MCF 10A (cell line): ENCODE measurements at places on chromosomes 1 and 21. TPM values are rescaled to one million over a fixed set of nuclear protein-coding genes. Genes with fewer than 3 reads are reported as not detected.

- H3K27ac ChIP-seq, result no peak overlapping the region
- no peaks in the 10 kb centered on the region for H3K36me3 ChIP-seq
- H3K4me3 ChIP-seq, result no peak overlapping the region
Measured at GRCh38 chr1:110135666-110136065, 14.6 kb upstream of the SLC6A17 start.

DNA sequence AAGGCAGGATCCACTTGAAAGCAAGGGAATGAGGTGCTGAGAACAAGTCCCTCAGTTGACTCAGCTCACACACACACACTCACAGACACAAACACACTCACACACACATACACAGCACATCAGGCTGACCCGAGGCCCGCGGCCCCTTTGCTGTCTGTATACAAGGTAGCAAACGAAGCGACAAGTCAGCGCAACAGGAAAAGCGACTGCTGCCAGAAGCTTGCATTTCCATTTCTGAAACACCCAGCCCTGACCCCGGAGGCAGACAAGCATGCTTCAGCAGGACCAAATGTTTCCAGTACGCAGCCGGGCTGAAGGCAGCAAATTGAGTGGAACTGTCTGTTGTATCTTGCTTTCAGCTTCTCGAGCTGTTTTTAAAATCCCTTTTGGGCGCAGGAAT is 501.6 kb downstream of the NPHP4 start:
- H3K27me3 ChIP-seq, result peaks cover 41% of the 10 kb centered on the region
- no peak overlapping the region for H3K27ac ChIP-seq
- no peaks in the 10 kb centered on the region for H3K4me1 ChIP-seq
- no peak for DNase-seq

- H3K27me3 ChIP-seq, result no peaks in the 10 kb centered on the region
- no peak overlapping the region for H3K4me3 ChIP-seq
- H3K36me3 ChIP-seq, result peaks cover 43% of the 10 kb centered on the region
- H3K4me1 ChIP-seq, result no peaks in the 10 kb centered on the region
Measured at GRCh38 chr1:33297911-33298622, 22.8 kb downstream of the A3GALT2 start.

DNA sequence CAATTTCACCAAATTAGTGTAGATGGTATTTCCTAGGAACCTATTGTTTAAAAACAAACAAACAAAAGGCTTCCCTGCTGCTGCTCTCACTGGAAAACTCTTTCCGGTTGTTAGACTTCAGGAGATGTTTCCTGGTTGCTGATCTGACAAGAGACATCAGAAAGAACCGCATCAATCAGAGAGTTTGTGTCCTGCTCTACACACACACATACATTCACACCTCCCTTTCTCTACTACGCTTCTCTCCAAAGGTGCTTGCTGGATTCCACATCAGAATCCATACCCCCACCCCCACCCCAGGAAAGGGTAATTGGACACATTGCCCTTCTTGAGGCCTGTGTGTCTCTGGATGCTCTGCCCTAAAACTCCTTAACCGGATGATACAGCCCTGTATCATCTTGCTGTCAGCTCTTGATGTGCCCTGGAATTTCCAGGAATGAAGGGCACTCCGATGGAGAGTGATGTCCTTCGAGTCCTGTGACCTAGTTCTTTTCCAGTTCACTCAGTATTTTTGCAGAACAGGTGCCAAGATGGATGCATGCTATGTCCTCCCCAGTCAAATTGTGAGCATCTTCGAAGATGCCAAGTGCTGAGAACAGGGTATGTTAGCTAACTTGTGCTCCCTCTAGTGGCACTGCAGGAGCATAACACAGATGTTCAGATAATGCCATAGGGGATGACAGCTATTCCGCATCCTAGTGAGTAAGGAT is 113.7 kb upstream of the SLC35F3 start:
- H3K27ac ChIP-seq, result no peak overlapping the region
- H3K27me3 ChIP-seq, result no peaks in the 10 kb centered on the region
- no peak overlapping the region for H3K4me3 ChIP-seq
- peak; percentile 84 for DNase-seq
- H3K36me3 ChIP-seq, result no peaks in the 10 kb centered on the region

DNA sequence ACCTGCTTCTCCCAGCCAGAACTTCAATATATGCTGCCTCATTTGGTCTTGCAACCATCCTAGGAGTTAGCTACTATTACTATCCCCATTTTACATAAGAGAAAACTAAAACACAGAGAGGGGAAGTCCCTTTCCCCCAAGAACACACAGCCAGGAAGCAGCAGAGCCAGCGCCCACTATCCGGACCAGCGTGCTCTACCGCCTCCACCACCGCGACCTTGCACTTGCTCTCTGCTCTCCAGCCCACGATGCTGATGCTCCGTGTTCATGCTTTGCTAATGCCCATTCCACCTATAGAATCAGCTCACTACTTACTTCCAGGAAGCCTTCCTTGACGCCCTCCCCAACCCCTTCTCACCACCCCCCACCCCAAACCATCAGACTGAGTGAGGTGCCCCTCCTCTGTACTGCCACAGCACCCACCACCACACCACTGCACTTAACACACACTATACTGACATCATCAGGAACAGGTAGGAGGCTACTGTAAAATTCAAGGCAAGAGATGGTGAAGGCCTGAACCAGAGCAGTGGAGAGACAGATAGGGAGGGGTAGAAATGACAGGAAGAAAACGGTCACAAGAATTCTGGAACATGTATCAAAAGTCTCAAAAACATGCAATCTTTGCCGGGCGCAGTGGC is 9.4 kb downstream of the TMEM53 start:
- H3K27ac ChIP-seq, result no peak overlapping the region
- no peak for DNase-seq
- no peak overlapping the region for H3K4me3 ChIP-seq
- peaks cover 8% of the 10 kb centered on the region for H3K36me3 ChIP-seq

GRCh38 chr1:89932598-89933364 is 62.1 kb upstream of the ZNF326 start:
- H3K4me1 ChIP-seq, result peaks cover 9% of the 10 kb centered on the region
- no peaks in the 10 kb centered on the region for H3K27me3 ChIP-seq
- no peak overlapping the region for H3K4me3 ChIP-seq
- no peak for DNase-seq
- peaks cover 32% of the 10 kb centered on the region for H3K36me3 ChIP-seq

DNA sequence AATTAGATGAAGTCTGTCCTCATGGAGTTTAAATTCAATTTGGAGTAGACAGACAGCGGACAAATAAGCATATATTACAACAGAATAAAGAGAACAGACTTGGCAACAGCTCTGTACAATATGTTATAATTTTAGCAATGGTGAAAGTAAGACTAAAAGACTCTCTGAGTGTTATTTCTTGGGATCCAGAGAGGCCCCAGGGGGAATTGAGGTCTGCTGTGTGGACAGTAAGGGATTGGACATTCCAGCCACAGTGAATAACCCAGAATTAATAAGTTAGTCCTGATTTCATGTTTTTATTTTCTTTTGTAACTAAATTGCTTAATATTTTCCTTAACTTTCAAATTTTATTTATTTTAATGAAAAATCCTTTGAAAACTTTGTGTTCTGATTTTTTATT is 101.7 kb downstream of the PATJ start:
- no peaks in the 10 kb centered on the region for H3K27me3 ChIP-seq
- peaks cover 9% of the 10 kb centered on the region for H3K36me3 ChIP-seq
- no peak overlapping the region for H3K4me3 ChIP-seq
- no peak for DNase-seq
- peaks cover 6% of the 10 kb centered on the region for H3K4me1 ChIP-seq

GRCh38 chr1:198003468-198003867 is 86.3 kb downstream of the LHX9 start:
- DNase-seq, result no peak
- no peaks in the 10 kb centered on the region for H3K36me3 ChIP-seq
- H3K27me3 ChIP-seq, result no peaks in the 10 kb centered on the region
- H3K4me3 ChIP-seq, result no peak overlapping the region

- H3K36me3 ChIP-seq, result peaks cover 16% of the 10 kb centered on the region
- peak overlapping the region; percentile 68 for H3K4me3 ChIP-seq
- no peaks in the 10 kb centered on the region for H3K27me3 ChIP-seq
- DNase-seq, result peak; percentile 65
Measured at GRCh38 chr1:39268112-39268581, 63.7 kb downstream of the MACF1 start.

DNA sequence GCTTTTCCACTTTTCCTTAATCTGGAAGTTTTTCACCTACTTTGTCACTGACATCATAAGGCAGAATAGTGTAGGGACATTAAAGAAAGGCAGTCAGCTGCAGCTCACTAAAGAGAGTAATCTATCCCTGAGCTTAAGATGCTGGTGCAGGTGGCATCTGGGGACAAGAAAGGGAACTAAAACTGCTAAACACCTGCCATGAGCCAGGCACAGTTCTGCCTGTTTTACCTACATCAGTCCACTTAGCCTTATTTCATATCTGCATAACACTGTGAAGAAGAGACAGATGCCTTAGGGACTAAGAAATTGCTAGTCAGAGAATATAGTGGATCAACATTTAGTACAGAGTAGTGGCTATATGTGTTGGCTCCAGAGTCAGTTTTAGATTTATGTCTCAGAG is 88.1 kb downstream of the GPATCH2 start:
- DNase-seq, result no peak
- no peak overlapping the region for H3K27ac ChIP-seq
- no peaks in the 10 kb centered on the region for H3K4me1 ChIP-seq
- H3K36me3 ChIP-seq, result no peaks in the 10 kb centered on the region
- H3K27me3 ChIP-seq, result no peaks in the 10 kb centered on the region

DNA sequence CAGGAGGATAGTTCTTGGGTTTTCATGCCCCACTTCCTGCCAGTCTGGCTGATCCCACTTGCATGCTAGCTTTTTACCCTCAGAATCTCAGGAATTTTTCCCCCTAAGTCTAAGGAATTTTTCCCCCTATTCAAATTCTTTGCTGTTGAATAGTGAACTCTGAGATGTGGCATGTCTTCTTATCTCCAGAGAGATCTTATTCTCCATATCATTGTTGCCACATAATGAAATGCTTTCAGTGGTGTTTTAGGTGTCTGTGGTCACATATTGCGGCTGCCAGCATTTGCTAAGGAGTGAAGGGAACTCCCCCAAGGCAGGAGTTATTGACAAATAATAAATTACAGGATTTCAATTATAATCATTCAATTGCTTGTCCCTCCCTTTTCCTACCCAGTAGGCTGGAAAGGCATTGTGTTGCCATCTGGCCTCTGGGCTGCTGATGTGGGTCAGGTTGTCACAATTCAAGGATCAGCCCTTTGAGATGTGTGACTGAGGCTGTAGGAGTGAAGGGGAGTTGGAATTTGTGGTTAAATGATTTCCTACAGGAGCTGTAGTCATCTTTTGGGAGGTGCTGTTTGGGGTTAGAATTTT is 3.9 kb upstream of the FLG start:
- no peak overlapping the region for H3K27ac ChIP-seq
- no peak overlapping the region for H3K4me3 ChIP-seq
- DNase-seq, result no peak
- no peaks in the 10 kb centered on the region for H3K4me1 ChIP-seq

GRCh38 chr21:41348434-41348833 is 13.4 kb upstream of the MX2 start:
- H3K4me1 ChIP-seq, result no peaks in the 10 kb centered on the region
- no peak overlapping the region for H3K27ac ChIP-seq
- no peak overlapping the region for H3K4me3 ChIP-seq
- H3K36me3 ChIP-seq, result no peaks in the 10 kb centered on the region

DNA sequence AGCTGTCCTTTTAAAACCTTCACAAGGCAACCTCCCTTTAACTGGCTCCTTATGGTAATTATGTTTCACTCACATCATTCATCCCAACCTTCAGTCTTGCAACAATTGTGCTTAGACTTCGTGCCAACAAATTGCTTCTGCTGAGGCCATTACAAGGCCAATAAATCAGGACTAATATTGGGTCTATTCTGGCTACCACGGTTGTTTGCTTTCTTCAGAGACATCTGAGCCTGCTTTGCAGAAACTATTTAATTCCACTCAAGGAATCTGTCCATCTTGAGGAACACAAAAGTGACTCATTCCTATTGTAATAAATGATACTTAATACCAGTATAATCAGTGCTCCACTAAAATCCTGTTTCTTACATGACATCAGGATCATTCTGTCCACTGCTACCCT is 2.6 kb upstream of the GSTM4 start:
- peaks cover 35% of the 10 kb centered on the region for H3K27me3 ChIP-seq
- H3K36me3 ChIP-seq, result peaks cover 6% of the 10 kb centered on the region
- H3K27ac ChIP-seq, result no peak overlapping the region
- no peak for DNase-seq

- peak overlapping the region; percentile 24 for H3K27ac ChIP-seq
- no peaks in the 10 kb centered on the region for H3K27me3 ChIP-seq
- no peak overlapping the region for H3K4me3 ChIP-seq
Measured at GRCh38 chr1:67652800-67653199, 32.2 kb upstream of the GADD45A start.

GRCh38 chr1:209349363-209350308 is 233.9 kb upstream of the CAMK1G start:
- DNase-seq, result no peak
- no peak overlapping the region for H3K4me3 ChIP-seq
- H3K36me3 ChIP-seq, result no peaks in the 10 kb centered on the region
- peaks cover 12% of the 10 kb centered on the region for H3K4me1 ChIP-seq

DNA sequence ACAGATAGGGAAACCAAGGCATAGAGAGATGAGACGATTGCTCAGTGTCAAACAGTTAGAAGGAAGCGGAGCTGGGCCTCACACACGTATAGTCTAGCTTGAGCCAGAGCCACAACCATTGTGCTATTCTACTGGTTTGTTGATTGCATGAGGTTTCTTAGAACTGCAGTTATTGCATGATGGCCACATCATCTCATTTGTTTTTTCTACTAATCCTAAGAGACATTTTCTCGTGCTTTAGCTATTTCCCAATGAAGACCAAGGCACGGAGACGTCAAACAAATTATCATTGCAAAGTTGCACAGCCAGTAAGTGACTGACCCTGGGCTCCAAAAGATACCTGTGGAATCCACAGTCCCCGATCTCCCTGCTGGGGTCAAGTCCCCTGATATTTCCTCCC is 25.1 kb upstream of the ZNF362 start:
- H3K36me3 ChIP-seq, result no peaks in the 10 kb centered on the region
- peaks cover 8% of the 10 kb centered on the region for H3K4me1 ChIP-seq
- DNase-seq, result no peak
- H3K27me3 ChIP-seq, result no peaks in the 10 kb centered on the region
- no peak overlapping the region for H3K4me3 ChIP-seq

SPRR2A gene
- total RNA-seq, result 7.0 and 15.0 TPM in 2 replicates

EEIG2 gene
- total RNA-seq, result 0.63 and 0.93 TPM in 2 replicates

IFI44L gene
- total RNA-seq, result 8.0 and 11.9 TPM in 2 replicates

TEDDM1 gene
- not detected in 2 replicates for total RNA-seq

SV2A gene
- 0.12 TPM in 1 of 2 replicates, not detected in the other for total RNA-seq
